Fibroblast of skin of scalp (primary cell): ENCODE measurements at places on chromosomes 7 and 10.
A peak's percentile ranks its signal among the peaks of the same experiment; 100 is the strongest.

DNA sequence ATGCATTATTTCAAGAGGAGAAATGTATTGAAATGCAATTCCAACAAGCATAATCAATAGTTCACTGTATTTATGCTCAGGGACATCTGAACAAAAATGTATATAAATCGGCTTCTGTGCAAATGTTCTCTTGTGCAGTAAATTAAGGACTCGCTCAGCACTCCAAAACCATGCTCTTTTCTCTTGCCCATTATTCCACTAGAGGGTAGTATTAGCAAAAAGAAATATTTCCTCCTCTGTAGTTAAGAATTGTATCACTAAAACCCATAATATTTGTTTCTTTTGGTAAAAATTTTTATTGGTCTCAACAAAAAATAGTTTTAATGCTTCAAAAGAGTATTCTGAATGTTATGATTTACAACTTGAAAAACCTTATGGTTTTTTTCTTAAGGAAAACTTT lies 803.1 kb downstream of the PCDH15 start:
- DNase-seq, result no peak

DNA sequence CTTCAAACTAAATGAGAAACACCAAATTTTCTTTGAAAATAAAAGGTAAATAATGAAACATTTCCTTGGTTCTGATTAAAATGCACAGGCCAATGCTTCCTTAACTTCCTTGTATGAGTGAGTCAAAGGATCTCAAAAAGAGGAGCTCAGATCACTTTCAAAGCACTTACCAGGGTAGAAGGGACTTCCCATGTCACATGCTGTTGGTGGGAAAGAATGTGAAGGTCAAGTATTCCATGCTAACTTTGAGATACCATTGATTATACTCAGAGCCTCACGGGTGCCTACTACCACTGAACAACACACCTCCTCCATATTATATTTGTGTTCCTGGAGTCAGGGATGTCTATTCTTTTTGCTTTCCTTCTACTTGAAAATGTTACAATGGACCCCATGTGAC lies 233.5 kb upstream of the KIAA1217 start:
- no peak for DNase-seq

GRCh38 chr10:128808921-128809440 lies 658.1 kb upstream of the MGMT start:
- DNase-seq, result peak; percentile 20

DNA sequence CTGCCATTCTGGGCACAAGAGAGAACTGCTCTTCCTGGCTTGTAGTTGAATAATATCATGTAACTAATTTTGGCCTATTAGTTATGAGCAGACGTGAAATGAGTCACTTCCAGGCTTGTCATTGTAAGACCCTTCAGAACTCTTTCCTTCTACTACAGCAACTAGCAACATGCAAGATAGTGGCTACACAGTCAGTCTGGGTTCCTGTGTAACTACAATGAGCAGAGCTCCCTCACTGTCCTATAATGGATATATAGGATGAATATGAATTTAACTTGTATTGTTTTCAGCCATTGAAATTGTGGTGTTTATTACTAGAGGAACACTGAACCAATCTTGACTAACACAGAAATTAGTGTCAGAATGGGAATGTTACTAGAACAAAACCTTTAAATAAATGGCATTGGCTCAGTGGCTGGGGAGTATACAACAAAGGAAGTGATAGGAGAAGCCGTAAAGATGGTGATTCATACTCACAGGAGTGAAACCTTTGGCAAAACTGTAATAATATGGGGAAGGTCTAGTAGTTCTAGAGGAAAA lies 2.9 kb upstream of the MTPN start:
- peak; percentile 40 for DNase-seq
